ENCODE measurements at places on chromosomes 12 and 14.

DNA sequence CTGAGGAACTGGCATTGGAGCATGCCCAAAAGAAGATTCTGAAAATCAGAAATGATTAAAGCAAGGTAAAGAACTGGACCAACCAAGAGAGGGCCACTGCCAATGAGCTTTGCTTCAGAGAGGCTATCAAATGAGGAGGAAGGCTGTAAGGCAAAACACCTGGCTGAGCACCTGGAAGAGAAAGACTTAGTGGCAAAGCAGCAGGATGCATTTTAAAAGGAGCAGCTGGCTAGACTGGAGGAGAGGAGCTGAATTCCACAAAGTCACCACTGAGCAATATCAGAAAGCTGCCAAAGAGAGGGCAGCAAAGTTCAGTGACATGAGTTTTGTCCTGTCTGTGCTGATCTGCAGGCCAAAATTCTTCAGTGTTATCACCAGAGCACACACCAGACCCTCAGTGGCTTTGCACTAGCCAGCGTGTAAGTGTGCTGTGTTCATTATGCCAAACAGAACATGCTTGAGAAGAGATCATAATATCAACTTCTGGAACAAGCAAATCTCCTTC lies 338.7 kb downstream of the TRHDE start:
- no peak for DNase-seq

GRCh38 chr12:93448796-93449195 lies 7.0 kb upstream of the UBE2N start:
- no peak for DNase-seq

DNA sequence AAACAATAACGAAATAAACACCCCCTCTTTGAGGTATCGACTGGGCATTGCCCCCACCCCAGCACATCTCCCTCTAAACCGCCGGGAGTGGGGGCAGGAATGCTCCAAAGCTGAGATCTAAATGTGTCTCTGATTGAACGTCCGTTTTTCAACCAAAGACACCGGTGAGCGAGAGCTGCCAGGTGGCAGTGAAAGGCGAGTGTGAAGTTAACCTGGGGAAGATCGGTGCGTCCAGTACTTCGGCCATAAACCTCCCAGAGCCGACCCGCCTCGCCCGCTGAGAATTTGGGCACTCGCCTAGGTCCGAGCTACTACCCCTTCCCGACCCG lies 625 bp downstream of the ANGEL1 start:
- no peak for DNase-seq

GRCh38 chr14:53180272-53181221 lies 27.4 kb upstream of the DDHD1 start:
- DNase-seq = peak; percentile 8

Measured in activated CD8-positive, alpha-beta memory T cell treated with anti-CD3 and anti-CD28 coated beads for 4 hours (primary cell).